ENCODE measurements at places on chromosomes 1 and 21. TPM values are rescaled to one million over a fixed set of nuclear protein-coding genes. Genes with fewer than 3 reads are reported as not detected.

AGBL4 gene
- total RNA-seq = not detected

MAP10 gene
- 2.7 TPM for total RNA-seq

PTPN7 gene
- not detected for total RNA-seq

RHD gene
- total RNA-seq = not detected

GRCh38 chr1:222525951-222526350, 22.0 kb downstream of the HHIPL2 start:
- DNase-seq = no peak

DNA sequence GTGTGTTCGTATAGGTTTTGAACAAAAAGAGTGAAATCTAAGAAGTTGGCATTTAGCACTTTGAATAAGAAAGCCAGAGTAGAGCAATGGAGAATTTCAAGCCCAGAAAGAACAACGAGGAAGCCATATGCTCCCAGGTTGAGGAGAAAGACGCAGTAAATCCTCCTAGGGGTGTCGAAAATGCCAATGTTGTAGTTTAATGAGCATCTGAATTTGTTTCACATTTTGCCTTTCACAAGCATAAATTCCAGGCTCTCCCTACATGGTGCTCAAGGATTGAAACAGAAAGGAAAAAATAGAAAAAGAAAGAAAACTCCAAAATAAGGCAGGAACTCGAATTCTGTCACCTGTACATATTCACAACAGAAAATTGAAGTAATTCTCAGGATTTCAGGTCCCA, 264.7 kb upstream of the SGIP1 start:
- DNase-seq = no peak

GRCh38 chr1:90722874-90723589, 5.9 kb upstream of the BARHL2 start:
- DNase-seq = peak; percentile 75

DNA sequence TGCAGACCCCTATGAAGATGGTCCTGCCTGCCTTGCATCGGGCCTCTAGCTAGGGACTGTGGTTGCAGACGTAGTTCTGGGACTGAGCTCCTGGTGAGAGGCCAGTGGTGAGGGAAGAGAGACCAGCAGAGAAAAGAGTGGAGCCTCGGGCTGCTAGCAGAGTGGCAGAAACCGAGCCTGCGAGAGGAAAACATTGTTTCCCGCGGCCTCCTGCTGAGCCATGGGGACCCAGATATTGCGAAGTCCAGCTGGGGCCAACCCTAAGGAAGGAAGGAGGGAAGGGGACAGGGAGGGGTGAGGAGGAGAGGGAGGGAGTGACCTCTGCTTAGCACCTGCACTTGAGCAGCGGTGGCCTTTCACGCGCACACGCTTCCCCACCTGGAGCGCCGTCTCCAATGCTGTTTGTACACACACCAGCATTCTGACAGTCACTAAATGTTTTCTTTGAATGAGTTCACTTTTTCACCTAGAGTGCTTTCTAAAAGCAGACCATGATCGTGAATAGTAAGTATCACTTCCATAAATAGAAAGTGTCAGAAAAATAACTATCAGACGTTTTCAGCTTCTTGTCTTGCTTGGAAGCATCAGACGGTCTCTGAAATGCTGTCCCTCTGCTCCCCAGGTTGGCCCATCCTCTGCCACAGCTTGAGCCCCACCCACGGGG, 2.5 kb upstream of the FNDC10 start:
- DNase-seq = peak; percentile 91

DNA sequence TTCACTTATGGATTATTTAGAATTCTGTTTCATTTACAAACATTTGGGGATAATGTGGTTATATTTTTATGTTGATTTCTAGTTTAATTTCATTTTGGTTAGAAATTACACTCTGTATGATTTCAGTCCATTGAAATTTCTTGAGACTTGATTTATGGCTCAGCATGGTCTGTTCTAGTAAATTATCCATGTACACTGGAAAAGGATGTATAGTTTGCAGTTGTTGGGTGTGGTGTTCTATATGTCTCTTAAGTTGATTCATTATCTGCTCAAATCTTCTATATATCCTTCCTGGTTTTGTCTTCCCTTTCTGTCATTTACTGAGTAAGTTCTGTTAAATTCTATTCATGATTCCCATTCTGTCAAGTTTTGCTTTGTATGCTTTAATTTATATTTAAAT, 52.3 kb downstream of the RAP1A start:
- DNase-seq = no peak

GRCh38 chr21:26212220-26212619, 41.6 kb upstream of the APP start:
- DNase-seq = no peak

DNA sequence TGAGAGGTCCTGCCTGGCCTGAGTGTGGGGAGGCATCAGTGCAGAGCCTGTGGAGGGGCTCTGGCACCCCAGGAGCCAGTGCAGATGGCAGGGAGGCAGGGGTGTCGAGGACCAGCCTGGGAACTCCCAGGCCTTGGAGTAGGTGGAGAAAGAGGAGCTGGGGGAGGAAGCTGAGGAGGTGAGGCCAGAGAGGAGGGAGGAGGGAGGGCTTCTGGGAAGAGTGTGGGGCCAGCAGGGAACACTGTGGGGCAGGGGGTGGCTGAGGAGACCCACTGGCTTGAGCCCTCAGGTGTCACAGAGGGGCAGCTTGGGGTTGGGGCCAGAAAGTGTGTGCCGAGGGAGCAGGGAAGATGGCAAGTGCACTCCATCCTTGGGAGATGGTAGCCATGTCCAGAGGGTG, 3.8 kb downstream of the COQ8A start:
- no peak for DNase-seq

GRCh38 chr1:70331962-70332361, 22.6 kb downstream of the ANKRD13C start:
- DNase-seq = no peak

GRCh38 chr1:46692811-46693770, 21.4 kb downstream of the TEX38 start:
- DNase-seq = no peak

GRCh38 chr21:29018540-29018939, 609 bp downstream of the RWDD2B start:
- DNase-seq = peak; percentile 56
